Stimulated activated naive CD8-positive, alpha-beta T cell treated with anti-CD3 and anti-CD28 coated beads, Interleukin-15, amount 100 ng/mL, for 72 hours (primary cell): ENCODE measurements at places on chromosomes 3 and 15.

GRCh38 chr3:53164911-53165310 lies 3.9 kb downstream of the PRKCD start:
- DNase-seq, result no peak

DNA sequence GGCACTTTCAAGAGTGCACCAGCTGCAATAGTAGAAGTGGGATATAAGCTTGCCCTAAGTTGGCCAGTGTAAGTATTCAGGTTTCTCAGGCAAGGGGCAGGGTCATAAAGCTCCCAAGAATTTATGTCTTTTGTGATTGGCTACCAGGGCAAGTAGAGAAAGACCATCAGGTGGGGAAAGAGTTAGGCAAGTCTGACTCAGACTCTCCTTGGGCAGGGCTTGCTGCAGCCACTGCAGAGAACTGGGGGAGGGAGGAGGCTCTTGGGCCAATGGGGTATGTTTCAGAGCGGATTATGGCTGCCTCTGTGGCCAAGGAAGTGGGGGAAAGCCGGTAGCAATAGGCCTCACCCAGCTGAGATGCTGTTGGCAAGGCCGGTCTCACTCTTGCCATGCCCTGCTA lies 44.6 kb upstream of the SLC25A36 start:
- DNase-seq, result no peak

GRCh38 chr15:99536422-99537040 lies 29.3 kb upstream of the MEF2A start:
- DNase-seq, result no peak

- no peak for DNase-seq
Measured at GRCh38 chr15:99085413-99086326, 19.2 kb upstream of the SYNM start.

DNA sequence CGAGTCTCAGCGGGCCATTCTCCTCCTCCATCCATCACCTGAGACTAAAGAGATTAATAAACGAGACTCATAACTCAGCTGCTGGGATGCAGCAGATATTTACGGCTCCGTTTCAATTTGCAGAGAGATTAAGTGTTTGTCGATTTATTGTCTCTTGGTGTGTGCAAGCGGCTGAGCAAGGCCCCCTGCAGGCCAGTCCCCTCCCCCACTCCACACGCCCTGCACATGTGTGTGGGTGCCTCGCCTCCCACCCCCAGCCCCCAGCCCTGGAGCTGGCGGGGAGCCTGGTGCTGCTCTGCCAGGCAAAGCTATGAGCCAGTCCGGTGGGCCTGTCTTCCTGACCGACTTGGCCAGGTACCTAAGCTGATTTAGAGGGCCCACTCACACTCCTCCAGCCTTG lies 63.0 kb downstream of the CYP11A1 start:
- no peak for DNase-seq

- DNase-seq, result peak; percentile 66
Measured at GRCh38 chr15:59918994-59919951, 84.8 kb upstream of the FOXB1 start.

GRCh38 chr3:72163809-72164634 lies 379.1 kb upstream of the PROK2 start:
- DNase-seq, result no peak

DNA sequence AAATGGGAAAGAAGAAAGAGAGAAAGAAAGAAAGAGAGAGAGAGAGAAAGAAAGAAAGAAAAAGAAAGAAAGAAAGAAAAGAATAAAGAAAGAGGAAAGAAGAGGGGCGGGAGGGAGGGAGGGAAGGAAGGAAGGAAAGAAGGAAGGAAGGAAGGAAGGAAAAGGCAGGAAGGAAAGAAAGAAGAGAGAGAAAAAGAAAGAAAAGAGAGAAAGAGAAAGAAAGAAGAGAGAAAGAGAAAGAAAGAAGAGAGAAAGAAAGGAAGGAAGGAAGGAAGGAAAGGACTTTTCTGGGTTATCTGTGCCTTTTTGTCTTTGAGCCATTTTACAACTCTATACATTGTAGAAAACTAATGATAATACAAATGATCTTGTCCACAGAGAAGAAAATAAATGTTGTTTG lies 136.6 kb upstream of the SMAD3 start:
- no peak for DNase-seq

DNA sequence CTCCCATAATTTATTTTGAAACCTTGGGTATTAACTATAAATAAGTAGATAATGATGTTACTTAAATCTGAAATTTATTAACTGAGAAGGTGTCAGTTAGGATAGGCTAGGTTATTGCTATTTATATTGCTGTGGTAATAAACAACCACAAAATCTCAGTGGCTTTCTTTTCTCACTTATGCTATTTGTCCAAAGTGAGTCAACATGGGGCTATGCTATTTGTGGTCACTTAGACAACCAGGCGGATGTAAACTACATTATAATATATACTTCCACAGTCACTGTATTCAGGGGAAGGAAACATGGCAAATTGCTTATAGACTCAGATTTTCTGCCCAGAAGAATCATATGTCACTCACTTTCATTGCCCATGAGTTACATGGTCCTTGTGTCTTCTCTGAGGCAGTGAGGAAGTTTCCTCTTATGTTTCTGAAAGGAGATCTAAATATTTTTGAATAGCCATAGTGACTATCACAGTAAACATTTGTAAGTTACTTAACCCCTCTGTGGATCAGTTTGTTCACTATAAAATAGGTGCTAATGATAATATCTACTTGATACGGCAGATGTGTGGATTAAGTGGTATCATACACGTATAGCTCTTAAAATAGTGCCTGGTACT lies 19.8 kb downstream of the HMG20A start:
- DNase-seq, result no peak

- no peak for DNase-seq
Measured at GRCh38 chr3:14849638-14850230, 31.0 kb downstream of the FGD5 start.

GRCh38 chr3:58497097-58497496 lies 5.2 kb downstream of the KCTD6 start:
- DNase-seq, result no peak
